ENCODE measurements at places on chromosomes 2 and 18.

GRCh38 chr18:75860166-75860565 lies 432.7 kb upstream of the SMIM21 start:
- no peak for DNase-seq

DNA sequence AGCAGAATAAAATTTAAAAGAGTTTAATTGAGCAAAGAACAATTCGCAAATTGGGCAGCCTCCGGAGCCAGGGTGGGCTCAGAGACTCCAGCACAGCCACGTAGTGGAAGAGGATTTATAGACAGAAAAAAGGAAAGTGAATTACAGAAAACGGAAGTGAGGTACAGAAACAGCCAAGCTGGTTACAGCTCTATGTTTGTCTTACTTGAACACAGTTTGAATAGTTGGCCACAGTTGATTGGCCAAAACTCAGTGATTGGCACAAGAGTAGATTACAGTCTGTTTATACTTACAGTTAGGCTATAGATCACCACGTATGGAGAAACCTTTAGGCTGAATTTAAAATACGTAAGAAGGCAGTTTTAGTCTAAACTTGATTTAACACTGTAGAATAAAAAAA lies 78.8 kb upstream of the NEDD4L start:
- no peak for DNase-seq

DNA sequence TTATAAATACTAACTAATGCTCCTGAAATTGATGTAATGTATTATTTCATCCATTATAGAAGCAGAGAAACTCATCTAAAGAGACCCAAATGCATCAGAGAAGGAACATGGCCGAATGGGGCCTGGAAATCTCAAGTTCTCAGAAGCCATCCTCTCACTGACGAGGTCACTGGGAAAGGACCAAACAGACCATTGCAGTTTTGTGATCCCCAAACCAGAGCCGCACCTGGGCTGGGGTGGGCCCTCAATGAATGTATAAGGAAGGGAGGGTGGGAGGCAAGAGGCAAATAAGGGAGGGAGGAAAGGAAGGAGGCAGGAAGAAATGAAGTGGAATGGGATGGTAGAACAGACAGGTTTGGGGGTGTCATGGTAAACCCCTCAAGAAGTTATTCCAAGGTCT lies 245.3 kb upstream of the ID2 start:
- no peak for DNase-seq

DNA sequence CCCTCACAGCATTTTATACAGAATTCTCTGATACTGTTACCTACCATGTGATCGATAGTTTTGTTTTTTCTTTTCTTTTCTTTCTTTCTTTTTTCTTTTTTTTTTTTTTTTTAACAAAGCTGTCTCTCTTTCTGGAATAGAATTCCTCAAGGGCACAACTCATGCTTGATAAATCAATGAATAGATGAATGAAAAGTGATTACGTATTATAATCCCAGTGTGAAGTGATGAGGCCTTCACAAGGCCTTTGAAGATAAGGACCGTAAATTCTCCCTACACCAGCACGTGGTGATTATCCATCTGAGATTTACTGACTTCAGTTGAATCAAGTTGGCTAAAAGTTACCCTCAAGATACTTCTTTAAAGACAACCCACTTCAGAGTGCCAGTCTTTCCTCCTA lies 46.6 kb upstream of the RMDN2 start:
- DNase-seq: no peak

GRCh38 chr2:85763132-85763531 lies 9.3 kb downstream of the ATOH8 start:
- no peak for DNase-seq
